ENCODE measurements at places on chromosomes 12 and 14.

DNA sequence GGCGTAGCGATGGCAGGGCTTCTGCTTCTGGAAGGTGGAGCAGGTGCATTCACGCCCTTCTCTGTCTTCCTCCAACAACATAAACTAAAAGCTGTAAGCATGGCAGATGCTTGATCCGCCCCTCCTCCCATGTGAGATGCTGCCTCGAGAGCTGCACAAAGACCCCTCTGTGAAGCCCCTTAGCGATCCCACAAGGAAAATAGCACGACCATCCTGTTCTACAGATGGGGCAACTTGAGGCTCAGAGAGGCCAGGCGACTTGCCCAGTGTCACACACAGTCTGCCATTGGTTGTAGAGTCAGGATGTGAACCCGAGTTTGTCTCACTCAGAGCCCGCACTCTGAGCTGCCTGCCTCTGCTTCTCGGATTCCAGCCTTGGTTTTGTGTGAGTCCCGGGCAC, 144.4 kb downstream of the SCARB1 start:
- no peak for DNase-seq

GRCh38 chr12:56098592-56098991, 5.8 kb upstream of the PA2G4 start:
- DNase-seq, result no peak

GRCh38 chr12:56084958-56085543, 5.1 kb downstream of the ERBB3 start:
- peak; percentile 17 for DNase-seq

DNA sequence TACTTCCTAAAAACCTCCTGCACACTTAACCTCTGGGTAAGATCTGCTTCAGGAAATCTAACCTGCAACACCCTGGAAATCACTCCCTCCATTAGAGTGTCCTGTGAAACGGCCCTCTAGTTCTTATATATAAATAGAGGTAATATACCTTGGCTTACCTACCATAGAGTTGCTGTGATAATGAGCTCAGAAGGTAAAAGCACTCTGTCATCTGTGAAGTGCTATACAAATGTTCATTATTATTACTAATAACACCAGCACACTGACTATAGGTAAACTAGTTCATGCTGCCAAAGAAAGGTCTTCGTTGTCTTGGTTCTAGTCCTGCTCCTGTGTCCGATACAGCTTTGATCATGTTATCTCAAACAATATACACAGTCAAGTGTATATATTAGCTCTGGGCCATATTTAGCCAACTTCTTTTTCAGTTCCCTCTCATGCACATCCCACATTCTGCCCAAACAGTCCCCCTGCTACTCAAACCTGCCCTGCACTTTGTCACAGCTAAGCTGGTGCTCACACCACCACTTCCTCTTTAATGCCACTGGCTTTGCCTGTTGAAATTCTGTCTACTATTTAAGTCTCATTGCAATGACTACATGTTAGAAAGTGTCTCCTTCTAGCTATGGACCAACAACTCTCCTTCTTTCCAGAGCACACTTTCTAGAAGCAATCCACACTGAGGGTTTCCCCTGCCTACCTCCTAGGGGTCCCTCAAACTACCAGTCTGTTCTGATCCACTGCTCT, 5.1 kb downstream of the E2F7 start:
- no peak for DNase-seq
